ENCODE measurements at places on chromosomes 16 and 17.

DNA sequence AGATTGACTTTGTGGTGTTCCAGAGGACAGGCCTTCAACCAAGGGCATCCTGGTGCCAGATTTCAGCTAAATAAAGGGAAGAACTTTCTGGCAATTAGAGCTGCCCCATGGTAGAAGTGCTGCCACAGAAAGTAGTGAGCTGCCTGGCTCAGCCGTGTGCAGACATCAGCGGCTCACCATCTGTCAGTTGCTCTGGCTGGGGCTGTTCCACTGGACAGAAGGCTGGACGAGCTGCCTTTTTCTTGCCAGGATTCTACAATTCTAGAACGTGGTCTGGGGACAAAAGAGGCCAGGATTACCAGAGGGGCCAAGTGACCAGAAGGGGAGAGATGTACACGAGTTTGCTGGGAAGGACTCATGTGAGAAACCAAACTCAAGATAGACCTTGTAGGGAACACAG is 107.0 kb upstream of the RPL38 start:
- DNase-seq = no peak

DNA sequence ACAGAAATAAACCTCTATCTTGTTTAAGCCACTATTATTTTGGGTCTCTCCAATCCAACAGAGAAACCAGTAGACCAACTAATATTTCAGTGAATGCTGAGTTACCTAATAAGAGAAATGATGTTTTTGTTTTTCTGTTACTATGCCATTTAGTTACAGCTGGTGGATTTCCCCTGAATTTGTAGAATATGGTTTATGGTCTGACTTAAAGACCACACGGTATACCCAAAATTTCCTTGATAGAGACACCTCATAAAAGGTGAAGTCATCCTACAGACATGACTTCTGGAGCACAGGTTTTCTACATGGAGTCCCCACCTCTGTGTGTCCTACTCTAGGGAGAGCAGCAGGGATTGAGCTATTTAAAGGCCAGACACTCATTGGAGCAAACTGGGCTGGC is 13.3 kb downstream of the PIK3R5 start:
- no peak for DNase-seq

DNA sequence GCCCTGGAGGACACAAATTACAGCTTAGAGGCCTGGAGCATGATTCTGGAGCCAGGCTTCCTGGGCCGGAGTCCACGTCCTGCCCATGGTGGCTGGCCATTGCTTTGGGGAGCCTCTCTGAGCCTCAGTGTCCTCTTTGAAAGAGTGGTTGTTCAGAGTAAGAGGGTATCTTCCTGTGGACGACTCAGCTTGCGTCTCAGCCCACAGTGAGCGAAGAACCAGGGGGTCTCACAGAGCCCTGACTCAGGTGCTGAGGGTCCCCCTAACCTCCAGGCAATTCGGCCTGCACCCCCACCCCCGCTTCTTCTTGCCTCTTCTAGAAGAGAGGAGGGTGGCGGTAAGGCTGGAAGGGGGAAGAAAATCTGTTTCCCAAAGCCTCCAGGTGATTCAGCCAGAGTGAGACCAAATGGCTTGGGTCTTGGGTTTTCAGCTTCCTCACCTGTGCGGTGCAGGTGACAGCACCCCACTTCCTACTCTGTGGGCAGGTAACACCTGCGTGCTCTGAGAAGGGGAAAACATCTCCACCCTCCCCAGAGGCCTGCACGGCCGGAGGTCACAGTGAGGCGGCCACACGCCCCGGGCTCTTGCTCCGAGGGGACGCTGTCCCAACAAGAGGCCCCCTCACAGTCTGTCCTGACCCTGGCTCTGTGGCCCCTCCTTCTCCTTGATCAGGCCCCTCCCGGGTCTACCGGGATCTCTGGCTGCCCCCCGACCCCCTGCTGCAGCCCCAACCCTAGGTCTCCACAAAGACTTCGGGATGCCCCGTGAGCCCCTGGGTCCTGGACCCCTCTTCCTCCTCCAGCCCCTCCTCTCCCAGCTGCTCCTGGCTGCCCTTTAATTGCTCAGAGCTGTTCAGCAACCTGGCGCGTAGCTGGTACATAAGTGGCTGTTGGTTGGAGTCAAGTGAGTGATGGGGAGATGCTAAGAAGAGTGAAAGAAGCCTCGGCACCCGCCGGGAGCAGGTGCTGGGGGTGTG is 119.2 kb downstream of the METRNL start:
- DNase-seq = no peak

GRCh38 chr17:45584092-45585036 is 93.8 kb upstream of the PLEKHM1 start:
- DNase-seq = peak; percentile 75

DNA sequence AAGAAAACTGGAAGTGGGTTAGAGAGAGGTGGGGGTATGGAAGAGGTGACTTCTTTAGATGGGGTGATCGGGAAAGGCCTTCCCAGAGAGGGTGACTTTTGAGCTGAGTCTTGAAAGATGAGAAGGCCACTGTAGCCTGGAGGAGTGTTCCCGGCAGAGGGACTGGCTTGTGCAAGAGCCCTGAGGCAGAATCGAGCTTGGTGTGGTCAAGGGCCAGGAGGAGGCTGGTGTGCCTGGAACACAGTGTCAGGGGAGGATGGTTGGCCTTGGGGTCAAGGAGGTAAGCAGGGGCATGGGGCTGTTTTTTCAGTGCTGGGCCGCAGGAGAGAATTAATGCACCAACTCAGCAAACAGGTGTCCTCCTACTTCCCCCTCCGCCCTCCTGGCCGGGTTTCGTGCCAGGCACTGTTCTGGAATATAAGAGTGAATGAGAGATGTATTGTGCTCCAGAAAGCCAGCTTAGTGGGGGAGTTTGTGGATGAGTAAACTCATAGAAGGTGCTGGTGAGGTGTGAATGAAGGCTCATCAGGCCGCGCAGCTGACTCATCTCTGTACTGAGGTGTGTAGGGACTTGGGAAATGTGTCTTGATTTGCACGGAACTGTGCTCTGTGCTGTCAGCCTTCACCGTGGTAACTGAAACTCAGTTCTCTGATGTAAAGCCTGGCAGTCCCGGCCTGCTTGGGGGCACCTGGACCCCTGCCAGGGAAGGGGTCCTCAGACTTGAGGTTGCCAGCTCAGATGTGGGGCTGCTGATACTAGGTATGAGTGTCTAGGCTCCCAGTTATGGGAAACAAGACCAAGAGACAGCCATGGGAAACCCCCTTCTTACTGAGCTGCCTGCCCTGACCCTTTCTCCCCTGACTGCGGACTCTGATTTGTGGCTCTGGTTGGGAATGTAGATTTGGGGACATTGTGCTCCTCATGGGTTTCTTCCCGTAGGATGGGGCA is 15.3 kb downstream of the KSR1 start:
- DNase-seq = peak; percentile 81

DNA sequence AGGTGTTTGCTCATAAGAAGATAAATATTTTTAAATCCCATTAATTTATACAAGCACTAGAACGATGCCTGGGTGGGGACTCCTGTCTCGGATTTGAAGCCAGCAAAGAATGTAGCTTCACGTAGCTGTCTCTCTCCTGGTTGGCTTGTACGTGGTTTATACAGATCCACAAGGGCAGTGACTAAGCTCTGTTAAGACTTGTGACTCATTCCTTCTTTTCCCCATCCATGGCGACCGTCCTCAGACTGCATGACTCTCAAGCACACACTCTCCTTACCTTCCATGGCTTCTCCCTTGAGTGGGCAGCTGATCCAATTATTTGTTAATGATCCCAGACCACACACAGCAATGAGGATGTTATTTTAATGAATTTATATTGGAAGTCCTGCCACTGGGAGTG is 679.7 kb upstream of the SOX9 start:
- DNase-seq = no peak

DNA sequence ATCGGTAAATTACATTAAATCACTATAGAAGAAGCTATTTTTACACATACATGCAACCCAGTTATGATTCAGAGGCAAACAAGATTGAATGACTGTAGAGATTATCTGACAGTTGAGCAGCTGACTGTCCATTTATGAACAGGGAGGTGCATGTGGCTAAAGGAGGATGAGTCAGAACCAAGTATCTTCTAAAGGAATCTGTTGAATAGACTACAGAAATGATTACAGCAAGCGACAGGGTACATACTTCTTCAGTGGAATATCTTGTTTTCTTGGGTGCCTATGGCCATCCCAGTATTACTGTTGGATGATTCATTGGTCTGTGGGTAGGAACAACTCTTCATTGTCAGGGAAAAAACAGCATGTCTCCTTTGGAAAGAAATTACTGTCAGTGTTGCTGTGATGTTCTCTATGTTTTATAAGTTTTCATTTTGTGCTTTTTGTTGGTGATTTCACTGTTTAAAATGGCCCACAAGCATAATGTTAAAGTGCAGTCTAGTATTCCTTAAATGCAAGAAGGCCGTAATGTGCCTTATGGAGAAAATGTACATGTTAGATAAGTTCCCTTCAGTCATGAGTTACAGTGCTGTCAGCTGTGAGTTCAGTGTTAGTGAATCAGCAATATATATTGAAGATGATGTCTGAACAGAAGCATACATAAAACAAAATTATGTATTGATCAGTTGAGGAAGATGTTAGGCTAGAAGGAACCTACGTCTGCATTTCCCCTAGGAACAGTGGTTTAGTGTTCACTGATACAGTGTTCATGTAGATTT is 27.0 kb downstream of the CBFB start:
- no peak for DNase-seq

DNA sequence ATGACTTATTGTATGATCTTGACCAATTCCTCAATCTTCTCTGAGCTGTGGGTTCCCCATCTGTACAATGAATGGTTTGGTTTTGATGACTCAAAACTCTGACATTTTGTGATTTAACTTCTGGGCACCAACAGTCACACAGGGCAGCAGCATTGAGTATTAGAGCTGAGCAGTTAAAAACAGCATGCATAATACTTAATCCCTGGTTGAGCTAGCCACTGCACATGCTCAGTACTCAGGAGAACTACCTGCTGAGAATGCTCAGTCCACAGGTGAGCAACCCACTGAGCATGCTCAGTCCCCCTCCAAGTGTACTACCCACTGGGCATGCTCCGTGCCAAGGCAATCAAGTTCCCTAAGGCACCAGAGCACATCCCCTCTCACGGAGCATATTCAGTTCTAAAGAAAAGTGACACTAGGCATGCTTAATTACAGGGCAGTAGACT is 68.7 kb downstream of the AIPL1 start:
- DNase-seq = no peak

DNA sequence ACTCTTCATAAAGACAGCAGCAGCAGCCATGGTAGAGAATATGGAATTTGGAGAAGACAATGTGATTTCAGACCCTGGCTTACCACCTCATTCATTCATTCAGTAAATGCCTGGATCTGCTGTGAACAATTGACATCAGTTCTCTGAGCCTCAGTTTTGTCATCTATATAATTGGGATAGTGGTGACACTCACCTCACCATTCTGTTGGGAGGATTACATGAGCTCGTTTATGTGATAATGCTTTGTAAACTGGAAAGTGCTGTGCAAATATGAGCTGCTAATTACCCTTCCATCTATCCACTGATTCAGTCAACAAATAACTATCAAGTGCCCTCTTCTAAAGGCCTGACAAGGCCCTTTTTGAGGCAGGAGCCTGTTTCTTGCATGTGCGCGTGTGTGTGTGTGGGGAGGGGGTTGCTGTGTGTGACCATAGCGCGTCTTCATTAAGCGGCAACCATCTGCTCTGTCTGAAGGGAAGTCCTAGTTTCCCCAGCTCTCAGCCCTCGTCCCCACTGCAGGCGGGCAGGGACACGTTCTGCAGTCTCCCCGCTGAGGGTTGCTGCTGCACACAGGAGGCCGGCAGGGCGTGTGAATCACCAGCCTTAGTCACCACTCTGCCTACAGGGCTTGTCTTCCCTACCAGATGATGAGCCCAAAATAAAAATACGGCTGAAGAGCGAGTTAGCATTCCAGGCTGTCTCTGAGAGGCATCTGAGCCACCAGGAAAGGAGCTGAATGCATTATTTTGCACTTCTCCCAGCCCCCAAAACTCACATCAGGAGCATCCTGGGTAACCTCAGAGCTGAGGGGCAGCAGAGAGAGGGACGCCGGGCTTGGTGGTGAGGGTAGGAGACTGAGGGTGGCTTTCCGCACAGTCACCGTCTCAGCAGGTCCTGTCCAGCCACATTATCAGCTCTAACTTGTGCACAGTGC is 19.9 kb downstream of the ARL4D start:
- no peak for DNase-seq

DNA sequence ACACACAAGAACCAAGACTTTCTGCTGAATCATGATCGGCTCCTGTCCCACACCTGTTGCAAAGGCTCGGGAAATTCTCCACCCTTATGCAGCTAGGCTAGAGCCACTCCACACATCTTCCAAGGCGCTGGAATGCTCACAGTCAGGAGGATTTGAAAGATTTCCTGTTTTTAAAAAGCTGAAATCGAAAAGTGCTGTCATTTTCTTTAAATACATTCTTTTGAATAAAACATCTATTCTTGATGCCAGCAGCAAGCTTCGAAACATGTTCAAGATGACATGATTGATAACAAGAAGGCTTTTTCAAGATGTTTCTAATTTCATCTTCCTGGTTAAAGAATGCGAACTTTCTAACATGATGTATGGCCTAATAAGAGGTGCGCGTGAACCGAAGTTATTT is 219.7 kb upstream of the CDH5 start:
- DNase-seq = no peak

DNA sequence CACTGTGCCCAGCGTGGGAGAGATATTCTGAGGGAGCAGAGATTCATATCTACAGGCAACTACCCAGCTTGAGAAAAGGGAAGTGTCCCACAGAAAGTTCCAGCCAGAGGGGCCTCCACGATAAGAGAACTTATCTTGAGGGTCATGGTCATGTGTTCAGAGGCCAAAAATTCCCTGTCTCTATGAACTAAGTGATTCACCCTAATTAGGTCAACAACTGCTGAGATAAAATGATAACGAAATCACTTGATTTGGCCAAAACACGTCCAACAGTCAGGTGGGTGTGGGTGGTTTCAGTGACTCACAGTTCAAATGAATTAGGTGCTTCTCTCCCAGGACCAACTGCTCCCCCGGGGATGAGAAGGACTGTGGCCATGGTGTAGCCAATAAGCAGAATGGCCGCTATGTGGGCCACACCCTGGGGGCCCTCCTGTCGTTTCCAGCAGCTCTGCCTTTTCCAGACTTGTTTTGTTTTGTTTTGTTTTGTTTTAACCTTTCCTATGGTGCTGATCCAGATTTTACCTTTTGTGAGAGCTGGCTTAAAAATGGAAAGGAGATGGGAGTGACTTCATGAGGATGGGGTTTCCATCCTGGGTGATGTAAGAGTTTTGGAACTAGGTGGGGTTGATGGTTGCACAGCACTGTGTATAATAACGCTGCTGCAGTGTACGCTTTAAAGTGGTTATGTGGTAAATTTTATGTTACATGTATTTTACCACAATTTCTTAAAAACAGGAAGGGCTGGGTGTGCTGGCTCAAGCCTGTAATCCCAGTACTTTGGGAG is 8.7 kb downstream of the DNAI2 start:
- DNase-seq = peak; percentile 63

- no peak for DNase-seq
These were observed 2.4 kb downstream of the SLC16A13 start for GRCh38 chr17:7038025-7038862.

DNA sequence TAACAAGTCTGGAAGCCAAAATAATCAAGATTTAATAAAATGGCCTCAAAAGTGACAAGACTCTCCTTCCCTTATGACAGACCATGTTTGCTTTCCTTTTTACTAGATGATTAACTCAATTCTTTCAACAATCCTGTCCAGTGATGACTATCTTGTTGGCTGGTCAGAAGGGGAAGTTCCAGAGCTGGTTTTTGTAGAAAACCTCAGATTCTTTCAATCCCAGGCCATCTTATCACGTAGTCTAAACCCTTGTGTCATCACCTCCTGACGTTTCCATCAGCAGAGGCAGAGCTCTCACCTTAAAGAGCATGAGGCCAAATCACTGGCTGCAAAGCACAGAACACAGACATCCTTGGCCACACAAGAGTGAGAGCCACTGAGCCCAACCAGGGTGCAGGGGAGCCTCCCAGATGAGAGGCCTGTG is 125.3 kb downstream of the ANKRD11 start:
- no peak for DNase-seq

Measured in activated T-cell treated with anti-CD3 and anti-CD28 coated beads for 48 hours (primary cell).